ENCODE measurements at places on chromosomes 5 and 9.

GRCh38 chr9:104903609-104904008, 24.3 kb downstream of the ABCA1 start:
- DNase-seq, result no peak

DNA sequence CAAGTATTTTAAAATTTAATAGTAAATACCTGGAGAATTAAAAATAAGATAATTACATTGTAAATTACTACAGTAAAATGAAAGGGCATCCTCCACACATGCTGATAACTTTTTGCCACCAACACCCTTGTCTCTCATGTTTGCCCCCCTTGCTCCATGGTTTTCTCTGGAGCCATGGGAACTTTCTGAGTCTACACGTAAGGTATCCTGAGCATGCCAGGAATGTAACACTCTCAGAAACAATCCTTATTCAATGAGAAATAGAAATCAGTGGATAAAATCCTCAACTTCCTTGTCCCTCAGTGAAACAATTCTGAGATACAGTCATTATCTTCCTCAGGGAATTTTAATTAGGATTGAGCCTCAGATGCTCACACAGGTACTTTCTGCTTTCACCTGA, 108.9 kb downstream of the IZUMO3 start:
- no peak for DNase-seq

GRCh38 chr9:14258660-14259239, 55.2 kb downstream of the NFIB start:
- no peak for DNase-seq

- DNase-seq, result no peak
These were observed 523.6 kb upstream of the WWC1 start for GRCh38 chr5:167767795-167768194.

GRCh38 chr5:110517396-110517795, 209.1 kb downstream of the TMEM232 start:
- no peak for DNase-seq

DNA sequence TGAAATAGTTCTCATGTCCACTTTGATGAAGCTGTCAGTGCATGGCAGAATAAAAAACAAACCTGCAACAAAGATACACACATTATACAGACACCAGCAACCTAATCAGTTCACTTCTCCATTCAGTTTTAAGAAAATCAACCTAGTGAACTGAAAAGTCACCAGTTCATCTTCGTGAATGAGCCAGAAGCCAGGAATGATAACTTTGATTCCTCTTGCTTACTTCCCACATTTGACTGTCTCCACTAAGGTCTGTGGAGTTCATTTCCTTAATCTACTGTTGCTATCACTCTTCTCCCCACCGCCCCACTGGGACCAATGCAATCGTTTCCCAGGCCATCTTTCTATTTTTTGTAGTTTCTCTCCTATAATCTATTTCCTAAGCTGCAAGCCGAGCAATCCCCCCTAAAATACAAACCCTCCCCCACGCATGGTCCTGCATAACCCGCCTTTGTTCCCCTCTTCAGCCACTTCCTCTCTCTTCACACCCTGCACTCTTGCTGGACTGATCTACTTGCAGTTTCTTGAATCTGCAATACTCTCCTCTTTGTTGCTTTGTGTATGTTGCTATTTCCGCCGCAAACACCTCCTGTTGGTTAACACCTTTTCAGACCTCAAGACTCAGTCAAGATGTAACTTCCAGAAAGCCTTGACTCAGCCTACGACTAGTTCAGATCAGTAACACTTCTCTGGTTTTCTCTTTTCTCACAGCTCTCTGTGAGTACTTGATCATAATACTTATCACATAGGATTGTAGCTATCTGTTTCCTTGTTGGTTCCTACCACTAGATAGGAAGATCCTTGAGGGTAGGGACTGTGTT, 16.6 kb downstream of the STOM start:
- DNase-seq, result no peak

GRCh38 chr5:8522646-8523045, 653.7 kb downstream of the MTRR start:
- DNase-seq, result no peak

- no peak for DNase-seq
These were observed 150.9 kb upstream of the DMRT1 start for GRCh38 chr9:690517-691111.

GRCh38 chr5:157971571-157972216, 112.7 kb upstream of the CLINT1 start:
- DNase-seq, result no peak

- DNase-seq, result no peak
These were observed 248.9 kb downstream of the ADAMTSL1 start for GRCh38 chr9:18722882-18723281.

DNA sequence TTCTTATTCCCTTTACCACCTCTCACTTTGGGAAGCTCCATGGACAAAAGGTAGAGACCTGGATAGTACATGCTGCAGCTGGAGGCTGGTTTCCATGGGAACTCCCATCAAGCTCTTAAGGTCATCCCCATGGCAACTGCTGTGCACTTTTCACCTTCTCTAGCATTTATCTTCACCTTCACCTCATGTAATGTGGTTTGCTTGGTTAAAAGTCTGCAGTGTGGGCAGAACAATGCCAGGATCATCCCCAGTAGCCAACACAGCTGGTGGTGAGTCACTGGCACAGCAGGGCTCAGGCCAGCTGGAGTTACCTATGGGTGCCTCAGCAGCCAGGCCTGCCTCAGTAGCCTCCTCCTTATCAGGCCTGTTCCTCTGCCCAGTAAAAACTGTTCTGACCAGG, 210.5 kb downstream of the GRIA1 start:
- DNase-seq, result no peak

- DNase-seq, result no peak
These were observed 22.9 kb downstream of the OLFM1 start for GRCh38 chr9:135110416-135110815.

DNA sequence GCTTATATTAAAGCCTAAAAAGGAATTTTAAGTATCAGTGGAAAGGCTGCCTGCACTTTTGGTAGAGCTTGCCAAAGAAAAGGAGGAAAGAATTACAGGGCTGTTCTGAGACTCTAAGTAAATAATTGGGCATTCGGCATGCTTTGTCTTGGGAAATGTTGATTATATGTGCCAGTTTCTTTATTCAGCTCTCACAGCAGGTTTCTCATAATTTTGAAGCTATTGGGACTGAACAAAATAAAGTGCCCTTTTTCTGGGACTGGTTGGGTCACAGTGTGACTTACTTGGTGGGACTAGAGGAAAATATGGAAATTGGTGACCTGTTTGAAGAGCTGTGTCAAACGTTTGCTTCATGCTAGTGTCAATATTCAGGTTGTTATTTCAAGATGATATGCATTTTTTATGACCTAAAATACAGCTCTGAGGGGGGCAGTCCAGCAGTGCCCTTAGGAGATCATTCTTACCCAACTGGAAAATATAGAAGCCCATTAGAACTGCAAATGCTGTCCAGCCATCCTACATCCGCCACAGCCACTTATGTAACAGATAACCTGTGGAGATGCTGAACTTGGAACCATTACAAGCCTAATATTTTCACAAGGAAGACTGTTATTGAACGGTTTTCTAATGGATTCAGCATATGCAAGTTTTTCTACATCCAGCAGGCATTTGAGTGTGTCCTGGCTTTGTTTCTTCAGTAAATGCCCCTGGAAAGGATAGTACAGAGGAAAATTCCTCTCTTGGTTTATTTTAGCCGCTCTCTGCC, 122.4 kb downstream of the SNCAIP start:
- DNase-seq, result no peak

GRCh38 chr9:87216036-87216435, 268.7 kb upstream of the GAS1 start:
- no peak for DNase-seq

DNA sequence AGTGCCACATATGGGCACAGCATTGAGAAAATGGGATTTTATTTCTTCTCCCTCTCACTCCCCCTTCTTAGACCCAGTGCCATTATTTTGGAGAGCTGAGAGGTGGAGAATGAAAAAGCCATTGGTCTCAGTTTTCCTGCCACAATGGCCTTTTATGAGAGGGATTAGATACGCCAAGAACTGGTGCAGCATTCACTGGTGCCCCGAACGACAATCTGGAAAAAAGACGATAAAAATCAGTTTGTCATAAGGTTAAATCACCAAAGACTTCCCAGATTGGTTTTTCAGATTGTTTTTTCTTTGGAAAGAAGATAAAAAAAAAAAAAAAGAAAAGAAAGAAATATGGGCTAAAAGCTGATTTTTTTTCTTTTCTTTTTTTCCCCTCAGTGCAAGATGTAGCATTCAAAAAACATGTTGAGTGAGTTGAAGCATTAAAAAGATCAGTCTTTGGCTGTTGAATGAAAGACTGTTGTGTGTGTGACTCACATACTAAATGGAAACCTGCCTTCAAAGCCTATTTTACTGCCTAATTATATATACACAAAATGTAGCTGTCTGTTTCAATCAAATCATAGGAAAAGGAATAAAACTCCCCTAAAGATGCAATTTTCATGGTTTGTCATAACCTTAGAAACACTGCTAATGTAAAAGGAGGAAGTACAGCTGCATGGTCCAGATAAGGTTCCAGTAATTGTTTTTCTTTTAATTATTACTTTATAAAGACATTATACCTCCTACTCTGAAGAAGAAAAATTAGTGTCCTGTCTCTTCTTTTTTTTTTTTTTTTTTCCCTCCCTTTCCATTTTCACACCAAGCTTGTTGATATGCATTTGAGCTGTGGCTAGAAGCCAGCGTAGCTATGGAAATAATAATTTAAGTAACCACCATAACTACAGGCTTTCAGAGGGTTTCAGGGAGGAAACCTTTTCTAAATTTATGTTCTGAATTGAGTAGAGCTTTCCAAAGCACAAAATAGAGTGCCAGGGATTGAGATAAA, 27.2 kb upstream of the ZNF608 start:
- DNase-seq, result no peak

GRCh38 chr9:18668944-18669343, 195.0 kb downstream of the ADAMTSL1 start:
- no peak for DNase-seq

DNA sequence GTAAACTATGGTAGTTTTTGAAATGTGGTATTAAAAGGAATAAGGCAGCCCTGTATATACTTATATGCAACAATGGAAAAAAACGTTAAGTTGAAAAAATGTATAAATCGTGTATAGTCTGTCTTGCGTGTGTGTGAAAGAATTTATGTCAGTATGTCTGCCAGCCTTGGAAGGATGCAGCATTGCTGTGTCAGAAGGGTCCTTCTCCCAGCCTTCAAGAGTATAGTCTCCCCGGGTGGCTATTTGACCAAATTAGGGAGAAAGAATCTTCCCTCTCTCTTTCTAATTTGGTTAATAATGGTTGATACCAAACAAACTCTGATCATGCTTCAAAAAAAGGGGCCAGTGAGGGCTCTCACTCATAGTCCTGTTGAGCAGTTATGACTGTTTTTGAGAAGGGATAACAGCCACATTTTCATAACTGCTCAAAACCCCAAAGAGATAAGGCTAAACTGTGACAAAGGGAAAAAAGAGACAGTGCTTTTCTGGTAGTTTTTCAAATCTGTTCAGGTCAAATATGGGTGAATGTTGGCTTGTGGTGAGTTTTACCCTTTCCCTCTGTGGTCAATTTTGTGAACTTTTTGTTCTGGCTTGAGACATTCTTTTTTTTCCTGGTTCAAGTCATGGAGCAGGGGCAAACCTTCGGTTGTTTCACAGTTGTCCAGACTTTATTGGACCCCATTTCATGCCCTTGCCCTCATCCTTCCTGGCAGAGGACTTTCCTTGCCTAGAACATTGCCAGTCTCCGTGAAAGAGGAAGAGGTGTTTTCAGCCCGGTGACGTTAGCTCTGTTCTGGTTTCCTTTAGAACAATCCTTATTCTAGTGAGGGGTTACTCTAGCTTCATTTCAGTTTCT, 21.0 kb downstream of the SNX30 start:
- no peak for DNase-seq

DNA sequence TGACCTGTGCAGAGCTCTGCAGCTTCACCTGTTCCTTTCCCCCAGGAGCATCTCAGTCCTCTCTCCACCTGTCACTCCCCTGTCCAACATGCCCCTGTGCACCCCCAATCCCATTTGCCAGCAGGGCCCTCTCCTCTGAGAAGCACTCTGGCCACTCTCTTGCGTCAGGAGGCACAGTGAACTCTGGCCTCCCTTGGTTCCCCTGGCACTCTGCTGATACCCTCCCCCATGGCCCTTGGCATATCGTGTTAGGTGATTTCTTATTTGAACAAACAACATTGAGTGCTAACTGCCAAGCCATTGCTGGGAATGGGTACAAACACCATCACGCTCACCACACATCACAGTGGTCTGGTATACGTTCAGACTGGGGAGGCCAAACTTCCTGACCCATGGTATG, 20.9 kb upstream of the TNIP1 start:
- DNase-seq, result no peak

- no peak for DNase-seq
These were observed 84.7 kb upstream of the IRX2 start for GRCh38 chr5:2836133-2836532.

DNA sequence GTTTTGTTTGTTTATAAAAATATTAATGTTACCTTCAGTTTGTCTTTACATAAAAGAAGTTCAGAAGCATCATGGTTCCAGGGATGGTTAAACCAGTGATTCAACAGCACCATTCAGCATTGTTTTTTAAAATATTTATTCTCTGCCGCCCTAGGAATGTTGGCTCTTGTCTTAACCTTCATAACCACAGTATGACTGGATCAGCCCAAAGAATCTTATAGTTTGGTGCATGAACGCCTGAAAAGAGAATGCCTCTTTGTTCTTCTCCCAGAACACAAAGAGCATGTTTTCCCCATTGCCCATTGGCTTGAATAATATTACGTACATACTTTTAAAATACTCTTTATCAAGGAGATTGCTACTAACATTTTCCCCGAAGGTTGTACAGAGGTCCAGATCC, 413.4 kb downstream of the ANXA1 start:
- no peak for DNase-seq

GRCh38 chr5:6872441-6873160, 159.4 kb downstream of the TENT4A start:
- DNase-seq, result no peak

DNA sequence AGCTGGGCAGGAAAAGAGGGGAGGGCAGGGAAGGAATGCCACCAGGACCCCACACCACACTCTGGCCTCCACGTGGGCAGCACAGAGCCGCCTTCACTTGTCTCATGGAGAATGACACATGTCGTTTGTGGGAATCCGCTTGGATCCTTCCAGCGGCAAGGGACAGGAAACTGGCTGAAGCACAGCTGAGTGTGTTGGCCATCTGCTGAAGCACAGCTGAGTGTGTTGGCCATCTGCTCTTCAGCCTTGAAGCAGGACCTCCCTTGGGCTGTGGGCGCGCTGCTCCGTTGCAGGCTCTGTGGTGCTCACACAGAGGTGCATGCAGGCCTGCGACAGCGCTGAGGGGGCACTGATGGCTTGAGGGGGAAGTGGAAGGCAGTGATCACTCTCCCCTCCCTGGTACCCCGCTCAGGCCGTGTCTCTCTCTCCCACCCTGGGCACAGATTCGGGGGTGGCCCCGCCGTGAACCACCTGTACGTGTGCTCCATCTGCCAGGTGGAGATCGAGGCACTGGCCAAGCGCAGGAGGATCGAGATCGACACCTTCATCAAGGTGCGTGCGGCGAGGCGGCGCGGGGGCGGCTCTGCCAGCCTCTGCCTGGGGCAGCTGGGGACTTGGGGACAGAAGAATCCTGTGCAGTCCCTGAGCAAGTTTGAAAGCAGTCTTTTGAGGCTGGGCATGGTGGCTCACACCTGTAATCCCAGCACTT, 40.6 kb downstream of the USP20 start:
- DNase-seq, result no peak

GRCh38 chr9:113558632-113559502, 95.3 kb downstream of the RGS3 start:
- DNase-seq, result no peak

- no peak for DNase-seq
These were observed 123.5 kb upstream of the ACOT12 start for GRCh38 chr5:81517462-81517861.

- DNase-seq, result no peak
These were observed 334.7 kb downstream of the NDUFS4 start for GRCh38 chr5:53895091-53895683.

GRCh38 chr5:151077967-151078366, 2.9 kb downstream of the TNIP1 start:
- DNase-seq, result no peak

Data from activated naive CD4-positive, alpha-beta T cell treated with anti-CD3 and anti-CD28 coated beads, Interleukin-2, amount 50 U/mL, for 16 hours (primary cell).